ENCODE measurements at places on chromosomes 5 and 9. TPM values are rescaled to one million over a fixed set of nuclear protein-coding genes. Genes with fewer than 3 reads are reported as not detected.

The RORB gene
- polyA plus RNA-seq: 0.02 TPM

The CDO1 gene
- 1.4 TPM for polyA plus RNA-seq

The UGT3A2 gene
- polyA plus RNA-seq: 0.04 TPM

The SPATA31A3 gene
- polyA plus RNA-seq: not detected

The FAXDC2 gene
- polyA plus RNA-seq: 2.8 TPM

The MEGF9 gene
- polyA plus RNA-seq: 5.4 TPM

The PCDHA12 gene
- 0.06 TPM for polyA plus RNA-seq

The STPG3 gene
- not detected for polyA plus RNA-seq

The PCDHB4 gene
- 0.09 TPM for polyA plus RNA-seq

The NR2F1-AS1 gene
- polyA plus RNA-seq: 7.6 TPM

The SHROOM1 gene
- 2.8 TPM for polyA plus RNA-seq

DNA sequence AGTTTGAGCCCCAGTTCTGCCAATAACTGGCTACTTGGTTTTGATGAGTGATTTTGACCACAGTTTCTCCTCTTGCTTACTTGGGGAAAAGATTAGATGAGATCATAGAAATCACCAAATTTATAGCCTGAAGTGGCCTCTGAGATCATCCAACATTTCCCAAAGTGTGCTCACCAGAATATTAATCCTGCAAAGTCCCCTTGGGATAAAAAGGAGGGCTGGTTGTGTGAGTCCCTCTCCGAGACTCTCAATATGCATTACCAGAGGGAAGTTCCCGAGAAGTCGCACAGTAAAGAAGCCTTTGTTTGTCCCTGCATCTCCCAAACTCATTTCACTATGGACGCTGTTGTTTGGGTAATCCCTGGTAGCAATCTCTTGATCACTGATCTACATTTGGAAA lies 88.4 kb upstream of the ADRA1B start:
- DNase-seq: no peak

DNA sequence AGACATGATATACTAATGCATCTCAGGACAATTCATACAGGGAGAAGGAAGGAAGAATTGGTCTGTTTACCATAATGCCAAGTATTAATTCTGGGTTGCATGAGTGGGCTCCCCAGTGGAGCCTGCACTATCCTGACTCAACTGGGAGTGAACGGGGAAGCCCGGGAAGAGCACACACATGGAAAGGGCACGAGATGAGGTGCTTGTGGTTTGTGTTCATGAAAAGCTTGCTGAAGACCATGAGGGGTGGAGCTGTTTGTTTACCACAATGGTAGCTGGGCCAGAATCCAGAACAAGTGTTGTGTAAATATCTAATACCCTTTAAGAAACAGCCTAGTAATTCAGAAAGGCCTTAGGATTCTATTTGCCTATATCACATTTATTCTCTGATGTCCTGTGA lies 44.6 kb downstream of the POC5 start:
- no peak for DNase-seq

DNA sequence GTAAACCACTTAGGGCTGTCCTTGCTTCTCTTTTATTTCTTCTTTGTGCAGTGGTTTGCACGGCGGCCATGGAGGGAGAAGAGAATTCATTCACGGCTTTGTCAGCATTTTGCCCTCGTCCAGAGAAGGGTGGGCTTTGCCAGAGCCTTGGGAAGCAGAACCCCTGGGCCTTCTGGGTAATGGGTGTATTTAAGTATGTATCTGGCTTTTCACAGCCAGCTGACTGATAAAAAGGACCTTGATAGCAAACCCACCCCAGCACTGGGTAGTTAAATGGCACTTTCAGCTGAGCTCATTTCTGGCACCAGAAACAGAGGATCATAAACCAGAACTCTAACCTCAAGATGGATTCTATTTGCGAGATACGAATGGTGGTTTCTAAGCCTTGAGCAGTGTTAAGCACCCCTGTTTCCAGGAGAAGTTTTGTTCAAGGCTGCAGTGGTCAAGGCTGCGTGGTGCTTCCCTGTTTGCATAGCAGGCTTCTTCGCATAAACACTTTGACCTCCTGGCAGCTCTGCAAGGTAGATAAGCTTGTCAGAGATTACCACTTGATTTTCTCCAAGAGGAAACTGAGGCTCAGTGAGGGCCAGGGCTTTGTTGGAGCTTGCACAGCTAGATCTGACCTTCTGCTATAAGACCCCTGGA lies 441.6 kb upstream of the KLF4 start:
- DNase-seq: no peak

DNA sequence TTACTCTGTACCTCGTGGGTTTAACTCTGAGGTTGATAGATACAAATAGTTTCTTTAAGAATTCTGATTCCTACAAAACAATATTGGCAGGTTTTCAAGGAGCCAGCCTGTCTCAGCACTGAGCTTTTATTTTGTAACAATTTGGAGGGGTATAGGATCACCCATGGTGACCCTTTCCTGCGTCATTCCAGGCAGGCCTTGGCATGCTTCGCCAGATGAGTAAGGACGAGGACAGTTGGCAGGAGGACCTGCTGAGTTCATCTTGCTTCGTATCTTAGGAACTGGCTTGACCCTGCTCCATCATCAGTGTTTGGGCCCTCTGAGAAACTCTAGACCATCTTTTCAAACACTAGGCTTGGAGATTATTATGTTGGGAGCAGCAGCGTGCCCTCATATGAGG lies 17.9 kb downstream of the ZNF462 start:
- DNase-seq: no peak

DNA sequence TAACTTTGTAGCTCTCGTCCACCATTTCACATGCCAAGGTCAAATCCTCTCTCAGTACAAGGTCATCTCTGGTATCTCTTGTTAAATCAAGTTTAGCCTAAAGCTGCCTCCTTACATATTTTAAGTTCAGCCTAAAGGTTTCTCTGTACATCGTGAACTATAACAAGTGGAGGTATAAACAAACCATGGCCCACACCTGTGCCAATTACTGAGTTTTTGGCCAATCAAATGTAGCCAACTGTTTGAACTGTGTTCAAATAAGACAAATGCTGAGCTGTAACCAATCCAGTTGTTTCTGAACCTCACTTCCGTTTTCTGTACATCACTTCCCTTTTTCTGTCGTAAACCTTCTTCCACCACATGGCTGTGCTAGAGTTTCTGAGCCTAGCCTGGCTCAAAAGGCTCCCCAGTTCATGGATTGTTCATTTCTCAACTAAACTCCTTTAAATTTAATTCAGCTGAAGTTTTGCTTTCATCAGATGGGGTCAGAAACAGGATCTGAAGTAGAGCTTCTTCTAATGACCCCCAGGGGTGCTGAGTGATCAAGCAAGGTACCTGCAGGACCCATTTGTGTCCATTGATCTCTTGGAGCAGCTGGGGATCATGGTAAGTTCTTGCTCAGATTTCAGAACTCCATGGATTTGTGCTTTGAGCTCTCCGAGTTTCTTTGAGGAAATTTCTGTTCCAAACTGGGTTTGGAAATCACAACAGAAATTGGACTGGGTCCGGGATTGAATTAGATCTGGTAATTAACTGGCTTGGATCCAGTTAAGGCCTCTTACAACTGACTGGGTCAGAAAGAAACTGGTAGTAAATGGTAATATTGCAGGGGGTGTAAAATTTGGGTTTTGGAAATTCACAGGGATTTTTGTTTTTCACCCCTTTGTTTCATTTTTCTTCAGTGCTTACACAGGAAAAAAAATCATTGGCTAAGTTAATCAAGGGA lies 11.0 kb upstream of the NANS start:
- no peak for DNase-seq

DNA sequence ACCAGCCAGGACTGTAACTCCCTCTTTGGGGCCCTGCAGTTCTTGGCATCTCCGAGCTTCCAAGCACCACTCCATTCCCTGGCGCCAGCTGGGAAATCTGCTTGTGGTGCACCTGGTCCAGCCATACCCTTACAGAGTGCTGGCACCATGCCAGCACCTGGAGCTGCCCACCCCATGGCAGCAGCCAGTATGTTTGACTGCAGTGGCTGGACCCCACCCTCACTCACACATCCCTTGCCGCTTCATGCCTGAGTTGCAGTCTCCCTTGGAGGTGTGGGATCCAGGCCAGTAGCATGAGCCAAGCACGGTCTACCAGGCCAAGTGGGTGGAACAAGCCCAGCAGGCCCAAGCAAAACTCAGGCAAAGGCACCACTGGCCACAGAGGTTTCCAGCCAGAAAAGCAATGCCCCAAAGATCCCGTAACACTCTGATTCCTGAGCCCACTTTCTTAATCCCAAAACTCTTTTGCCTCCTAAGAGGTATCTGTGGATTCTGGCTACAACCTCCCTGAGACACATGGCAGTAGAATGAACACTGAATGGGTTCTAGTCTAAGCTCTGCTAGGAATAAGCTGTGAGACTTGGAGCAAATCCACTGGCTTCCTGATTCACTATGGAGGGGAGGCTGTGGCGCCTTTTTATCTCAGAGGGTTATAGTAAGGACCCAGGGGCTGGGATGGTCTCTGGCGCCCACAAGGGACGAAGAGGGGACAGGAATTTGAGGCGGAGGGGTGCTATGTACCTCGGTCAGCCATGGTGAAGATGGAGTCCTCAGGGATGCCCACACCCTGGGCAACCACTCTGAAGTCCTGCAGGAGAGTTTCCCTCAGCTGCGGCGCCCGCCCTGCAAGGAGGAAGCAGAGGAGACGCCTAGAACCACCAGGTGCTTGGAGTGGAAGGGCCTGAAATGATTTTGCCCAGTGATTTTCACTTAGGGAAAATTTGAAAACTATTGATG lies 5.6 kb downstream of the AMBP start:
- DNase-seq: peak; percentile 51

DNA sequence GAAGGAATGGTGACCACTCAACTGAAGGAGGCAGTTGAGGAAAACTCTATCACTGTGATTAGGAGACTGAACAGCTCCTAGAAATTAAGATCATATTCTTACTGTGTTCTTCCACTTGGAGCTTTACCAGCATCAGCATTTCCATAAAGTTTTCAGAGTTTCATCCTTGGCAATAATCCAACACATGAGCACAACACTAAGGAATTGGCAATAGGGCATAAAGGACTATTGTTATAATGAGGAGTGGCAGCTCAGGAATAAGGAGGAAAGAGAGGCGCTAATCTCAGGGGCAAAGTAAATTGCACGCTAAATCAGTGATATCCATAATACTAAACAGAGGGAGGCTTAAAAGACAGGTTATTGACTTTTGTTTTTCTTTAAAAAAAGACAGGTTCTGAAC lies 338.9 kb downstream of the EFNA5 start:
- DNase-seq: no peak

GRCh38 chr9:87294126-87294525 lies 203.5 kb upstream of the DAPK1 start:
- DNase-seq: no peak

- DNase-seq: no peak
These were observed 57.4 kb downstream of the CFAP95 start for GRCh38 chr9:69877852-69878514.

DNA sequence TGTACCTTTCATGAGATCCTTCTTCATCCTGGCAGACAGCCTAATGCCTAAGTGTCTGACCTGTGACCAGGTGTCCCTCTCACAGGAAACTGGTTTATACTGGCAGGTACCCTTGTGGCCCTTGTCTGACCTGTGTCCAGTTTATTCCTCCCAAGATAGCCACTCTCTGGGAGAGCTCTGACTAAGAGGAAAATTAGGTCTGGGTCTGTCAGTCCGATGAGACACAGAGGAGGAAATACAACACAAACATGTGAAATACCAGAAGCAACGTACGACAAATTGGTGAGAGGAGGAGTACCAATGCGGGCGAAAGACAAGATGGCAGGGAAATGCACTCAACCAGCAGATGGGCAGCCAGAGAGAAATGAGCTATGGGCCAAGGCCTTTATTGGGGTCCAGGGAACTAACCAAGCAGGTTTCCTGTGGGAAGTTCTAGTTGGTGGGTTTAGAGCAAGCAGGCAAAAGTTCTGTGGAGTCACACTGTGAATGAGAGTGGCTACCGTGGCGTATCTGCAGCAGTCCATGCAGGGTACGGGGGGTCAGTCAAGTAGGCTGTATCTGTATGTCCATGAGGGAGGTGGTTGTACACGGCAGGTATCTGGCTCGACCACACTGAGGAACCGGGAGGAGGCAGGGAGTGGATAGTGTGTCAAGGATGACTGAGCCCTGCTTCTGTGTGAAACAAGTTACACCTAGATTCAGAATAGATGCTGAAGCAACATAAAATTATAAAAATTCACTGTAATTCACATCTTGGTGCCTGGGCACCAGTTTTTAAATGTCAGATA lies 109.0 kb downstream of the MLLT3 start:
- no peak for DNase-seq

DNA sequence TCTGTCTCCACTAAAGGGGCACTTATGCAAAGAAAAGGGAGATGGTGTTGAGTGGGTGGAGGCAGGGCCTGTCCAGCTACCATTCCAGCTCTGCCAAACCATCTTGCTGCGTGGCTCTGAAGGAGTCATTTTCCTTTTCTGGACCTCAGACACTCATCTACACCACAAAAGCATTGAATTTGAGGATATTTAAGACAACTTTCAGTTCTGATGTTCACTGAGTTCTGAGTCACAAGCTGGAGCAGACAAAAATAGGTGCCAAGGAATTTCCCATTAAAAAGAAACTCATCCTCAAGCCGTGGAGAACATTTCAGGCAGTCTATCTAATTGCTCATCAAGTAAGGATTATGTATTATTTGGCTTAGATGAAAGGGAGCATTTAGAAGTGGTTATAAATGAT lies 195.0 kb upstream of the TBC1D2 start:
- DNase-seq: no peak

GRCh38 chr5:643811-644271 lies 31.7 kb downstream of the CEP72 start:
- peak; percentile 68 for DNase-seq

- DNase-seq: peak; percentile 37
These were observed 52.4 kb upstream of the SYNPO start for GRCh38 chr5:150587856-150588595.

- DNase-seq: peak; percentile 58
These were observed 9.2 kb downstream of the CNTFR start for GRCh38 chr9:34580358-34580757.

- peak; percentile 61 for DNase-seq
These were observed 2.0 kb upstream of the CXXC5 start for GRCh38 chr5:139646111-139646510.

- DNase-seq: no peak
These were observed 17.0 kb upstream of the F2RL1 start for GRCh38 chr5:76801803-76802195.

DNA sequence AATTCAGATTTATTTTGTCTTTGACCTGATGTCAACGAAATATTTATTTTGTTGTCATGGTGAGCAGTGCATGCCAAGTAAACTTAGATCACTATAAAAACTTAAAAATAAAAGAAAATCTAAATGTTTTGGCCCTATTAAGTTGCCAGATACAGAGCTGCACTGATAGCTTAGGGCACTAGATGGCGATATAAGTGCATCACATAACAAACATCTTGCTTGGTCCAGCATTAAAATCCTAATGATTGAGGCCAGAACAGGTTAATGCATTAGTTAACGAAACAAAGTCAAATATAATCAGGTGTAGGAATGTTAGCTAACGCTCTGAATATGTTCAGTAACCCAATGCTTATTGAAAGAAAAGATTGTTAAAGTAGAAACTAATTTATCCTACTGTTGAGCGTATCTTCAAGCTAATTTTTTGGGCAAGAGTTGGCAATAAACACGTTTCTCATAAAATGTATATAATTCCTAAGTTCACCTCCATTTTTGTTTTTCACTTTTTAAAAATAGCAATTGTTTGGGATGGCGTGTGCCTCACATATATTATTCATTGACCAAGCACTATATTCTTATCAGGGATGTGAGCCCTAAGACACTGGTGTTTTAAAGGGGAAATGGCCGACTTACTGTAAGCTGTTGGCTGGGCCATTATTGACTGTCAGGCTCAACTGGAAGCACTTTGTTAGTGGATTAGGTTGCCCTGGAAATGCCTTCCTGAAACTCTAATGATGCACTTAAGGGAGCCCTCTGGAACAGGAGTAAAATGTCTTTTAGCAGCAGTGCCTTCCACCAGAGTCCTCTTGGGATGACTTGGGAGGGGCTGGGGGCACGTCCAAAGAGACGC lies 33.3 kb downstream of the KCTD16 start:
- DNase-seq: no peak

GRCh38 chr9:119343059-119343990 lies 25.9 kb downstream of the BRINP1 start:
- DNase-seq: no peak

Measured in spleen (tissue), 13 donors.